ENCODE measurements at places on chromosomes 16 and 17.

- DNase-seq: no peak
These were observed 22.1 kb downstream of the EMP2 start for GRCh38 chr16:10558305-10558704.

- no peak for DNase-seq
These were observed 169.6 kb upstream of the GSE1 start for GRCh38 chr16:85443531-85443930.

DNA sequence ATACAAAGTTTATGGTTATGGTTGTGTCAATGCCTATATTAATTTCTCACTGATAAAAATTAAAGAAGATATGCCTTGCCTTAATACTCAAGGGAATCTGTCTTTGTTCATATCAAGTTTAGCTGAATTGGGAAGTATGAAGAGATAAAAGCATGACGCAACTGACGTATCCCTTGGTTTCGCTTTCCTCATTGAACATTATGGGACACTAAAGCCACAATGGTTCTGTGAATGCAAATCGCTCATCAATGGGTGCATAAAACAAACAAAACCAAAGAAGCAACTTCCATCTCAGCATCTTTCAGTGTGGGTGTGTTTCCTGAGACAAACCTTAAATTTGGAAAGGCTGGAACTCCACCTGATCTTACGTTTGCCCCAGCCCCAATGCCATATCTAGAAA lies 108.2 kb downstream of the NPIPB5 start:
- no peak for DNase-seq

DNA sequence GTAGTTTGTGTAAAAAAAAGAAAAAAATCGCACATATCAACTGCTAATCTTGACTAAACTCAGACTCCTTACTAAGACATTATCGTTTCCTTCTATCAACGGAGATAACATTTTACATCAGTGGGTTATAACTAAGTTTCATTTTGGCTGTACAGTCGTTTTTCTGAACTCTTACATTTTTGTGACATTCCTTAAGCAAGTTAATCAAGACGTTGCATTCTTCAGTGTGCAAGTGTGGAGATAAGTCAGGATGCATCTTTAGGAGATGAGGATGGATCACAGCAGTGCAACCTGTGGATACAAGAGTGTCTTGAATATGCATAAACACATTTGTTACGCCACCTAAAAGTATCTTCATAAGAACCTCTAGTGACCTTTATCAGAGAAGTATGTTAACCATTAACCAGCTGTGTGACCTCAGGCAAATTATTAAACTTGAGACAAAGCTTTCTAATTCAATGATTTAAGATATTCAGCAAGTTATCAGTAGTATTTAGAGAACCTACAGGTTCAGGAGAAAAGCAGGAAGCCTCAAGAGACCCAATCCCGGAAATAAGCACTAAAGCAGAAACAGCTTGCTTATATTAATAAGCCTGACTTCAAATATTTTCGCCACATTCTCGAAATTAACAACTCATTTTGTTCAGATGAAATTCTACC lies 9.4 kb downstream of the CMC2 start:
- no peak for DNase-seq

DNA sequence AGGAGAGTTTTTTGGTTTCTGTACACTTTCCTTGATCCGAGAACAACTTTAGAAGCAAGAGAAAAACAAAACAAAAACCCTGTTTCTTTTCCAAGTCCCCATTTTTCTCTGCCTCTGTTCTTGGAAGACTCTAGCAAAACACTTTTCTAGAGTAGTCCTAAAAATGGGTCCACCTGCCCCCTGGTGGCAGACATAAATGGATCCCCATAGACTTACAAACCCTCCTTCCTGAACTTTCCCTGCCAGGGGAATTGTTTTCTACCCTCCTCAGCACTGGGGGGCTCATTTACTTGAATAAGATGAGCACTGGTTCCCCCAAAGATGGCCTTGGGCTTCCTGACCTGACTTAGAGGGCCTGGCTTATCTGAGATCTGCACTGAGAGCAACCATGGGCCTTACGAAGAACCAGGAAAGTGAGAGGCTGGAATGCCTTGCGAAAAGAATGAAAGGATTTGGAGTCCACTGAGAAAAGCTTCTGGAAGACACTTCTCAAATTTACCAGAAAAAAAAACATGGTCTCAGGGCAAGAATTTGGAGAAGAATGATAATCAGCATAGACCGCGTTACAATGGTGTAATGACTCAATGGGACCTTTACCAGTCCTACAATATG lies 48.0 kb upstream of the CDYL2 start:
- DNase-seq: no peak

DNA sequence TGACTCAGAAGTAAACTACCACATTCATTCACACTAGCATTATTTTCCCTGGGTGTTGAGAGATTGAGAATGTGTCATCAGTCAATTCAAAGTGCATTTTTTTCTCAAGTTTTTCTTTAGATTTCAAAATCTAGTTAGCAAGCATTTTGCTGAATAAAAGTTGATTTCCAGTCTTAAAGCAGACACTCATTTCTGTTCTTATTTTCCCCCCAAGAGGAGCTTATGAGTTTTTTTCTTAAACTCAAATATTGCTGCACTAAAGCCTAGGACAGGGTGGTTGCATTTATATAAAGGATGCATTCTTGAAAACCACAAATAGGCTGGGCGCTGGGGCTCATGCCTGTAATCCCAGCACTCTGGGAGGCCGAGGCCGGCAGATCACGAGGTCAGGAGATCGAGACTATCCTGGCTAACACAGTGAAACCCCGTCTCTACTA lies 15.3 kb downstream of the CDH3 start:
- no peak for DNase-seq

DNA sequence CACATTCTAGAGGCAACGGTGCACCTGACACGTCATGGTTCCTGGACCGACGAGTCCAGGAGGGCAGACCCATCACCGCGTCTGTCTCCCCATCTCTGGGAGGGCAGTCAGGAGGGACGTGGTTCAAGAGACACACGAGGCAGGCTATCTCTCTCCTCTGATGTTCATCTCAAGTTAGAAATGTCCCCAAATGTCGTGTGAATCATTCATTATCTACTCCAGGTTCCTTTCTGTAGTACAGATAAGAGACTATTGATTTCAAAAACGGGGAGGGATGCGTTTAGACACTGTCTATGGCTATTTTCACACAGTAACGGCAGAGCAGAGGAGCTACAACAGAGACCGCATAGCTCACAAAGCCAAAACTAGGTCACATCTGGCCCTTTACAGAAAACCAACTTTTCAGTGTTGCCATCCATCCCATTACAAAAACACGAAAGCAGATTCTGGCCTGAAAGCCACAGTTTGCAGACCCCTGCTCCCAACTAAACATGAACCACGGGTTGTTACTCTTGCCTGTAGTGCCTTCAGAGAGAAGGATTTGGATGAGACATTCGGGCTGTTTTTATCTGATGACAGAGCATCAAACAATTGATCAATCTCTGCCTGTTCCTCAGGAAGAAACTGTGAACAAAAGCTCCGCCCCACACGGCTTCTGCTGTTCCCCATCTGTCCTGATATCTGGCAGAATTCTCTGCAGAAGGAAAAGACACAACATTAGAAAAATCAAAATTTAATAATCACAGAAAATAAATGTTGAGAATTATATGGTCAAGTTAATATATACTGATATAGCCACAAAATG lies 6.8 kb downstream of the MEAK7 start:
- no peak for DNase-seq

- no peak for DNase-seq
These were observed 20.6 kb downstream of the MPRIP start for GRCh38 chr17:17062866-17063265.

DNA sequence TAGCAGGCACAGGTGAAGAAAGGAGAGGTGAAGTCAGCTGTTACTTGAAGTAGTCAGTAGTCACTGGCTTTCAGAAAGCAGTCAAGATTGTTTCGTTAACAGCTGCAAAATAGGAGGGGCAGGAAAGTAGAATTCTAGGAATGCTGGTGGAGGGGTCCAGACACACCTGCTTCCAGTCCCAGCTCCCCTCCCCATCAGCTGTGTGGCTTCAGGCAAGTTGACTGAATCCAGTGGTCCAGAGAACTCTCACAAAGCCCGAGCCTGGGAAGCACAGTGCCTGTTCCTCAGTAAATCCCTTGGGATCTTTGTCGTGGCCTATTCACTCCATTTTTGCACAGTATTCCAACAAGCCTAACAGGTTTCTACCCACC lies 4.6 kb upstream of the SOCS1 start:
- no peak for DNase-seq

- DNase-seq: no peak
These were observed 592 bp downstream of the ALDOA start for GRCh38 chr16:30065943-30066760.

DNA sequence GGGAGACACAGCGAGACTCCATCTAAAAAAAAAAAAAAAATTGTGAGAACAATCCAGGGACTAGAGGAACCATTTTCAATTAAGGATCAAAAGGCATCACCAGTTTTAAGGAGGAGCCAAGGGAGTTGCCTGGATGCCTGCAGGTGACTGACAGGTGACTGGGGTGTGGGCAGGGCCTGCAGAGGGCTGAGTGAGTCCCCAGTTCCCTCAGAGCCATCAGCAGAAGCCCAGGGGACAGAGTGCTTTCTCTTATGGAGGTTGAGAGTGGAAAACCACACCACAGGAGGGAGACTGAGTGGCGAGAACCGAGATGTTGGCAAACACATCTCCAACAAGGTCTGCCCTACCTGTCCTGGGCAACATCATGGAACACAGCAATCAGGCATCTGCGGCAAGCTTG lies 27.1 kb upstream of the CREBBP start:
- DNase-seq: no peak

GRCh38 chr16:9015489-9015888 lies 51.8 kb upstream of the USP7 start:
- no peak for DNase-seq

DNA sequence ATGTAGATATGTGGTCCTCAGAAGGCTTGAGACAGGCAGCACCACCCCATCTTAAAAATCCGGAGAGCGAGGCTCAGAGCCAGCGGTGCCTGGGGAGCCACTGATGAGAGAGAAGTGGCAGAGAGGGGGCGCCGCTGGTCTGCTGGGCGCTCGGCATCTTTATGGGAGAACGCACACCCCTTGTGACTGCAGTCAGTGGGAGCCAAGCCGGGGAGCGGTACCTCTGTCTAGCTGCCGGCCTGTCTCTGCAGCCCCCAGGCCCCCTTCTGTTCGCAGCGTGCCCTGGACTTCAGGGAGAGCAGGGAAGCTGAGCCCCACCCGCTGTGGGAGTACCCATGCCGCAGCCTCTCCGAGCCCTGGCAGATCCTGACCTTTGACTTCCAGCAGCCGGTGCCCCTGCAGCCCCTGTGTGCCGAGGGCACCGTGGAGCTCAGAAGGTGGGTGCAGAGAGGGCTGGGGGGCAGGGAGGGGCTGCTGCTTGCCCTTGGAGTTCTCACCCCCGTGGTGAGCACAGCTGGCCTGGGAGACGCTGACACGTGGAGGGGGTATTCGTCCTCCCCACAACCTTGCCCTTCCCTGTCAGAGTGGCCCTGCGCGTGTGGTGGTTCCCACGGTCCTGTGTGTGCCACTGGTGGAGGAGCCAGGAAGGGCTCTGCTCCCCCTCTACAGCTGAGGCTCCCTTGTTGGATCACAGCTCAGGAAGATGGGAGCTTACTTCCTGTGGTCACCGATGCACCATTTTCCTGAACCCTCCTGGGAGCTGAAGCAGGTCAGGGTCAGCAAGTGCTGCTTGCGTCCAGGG lies 44.8 kb downstream of the PRMT7 start:
- no peak for DNase-seq

DNA sequence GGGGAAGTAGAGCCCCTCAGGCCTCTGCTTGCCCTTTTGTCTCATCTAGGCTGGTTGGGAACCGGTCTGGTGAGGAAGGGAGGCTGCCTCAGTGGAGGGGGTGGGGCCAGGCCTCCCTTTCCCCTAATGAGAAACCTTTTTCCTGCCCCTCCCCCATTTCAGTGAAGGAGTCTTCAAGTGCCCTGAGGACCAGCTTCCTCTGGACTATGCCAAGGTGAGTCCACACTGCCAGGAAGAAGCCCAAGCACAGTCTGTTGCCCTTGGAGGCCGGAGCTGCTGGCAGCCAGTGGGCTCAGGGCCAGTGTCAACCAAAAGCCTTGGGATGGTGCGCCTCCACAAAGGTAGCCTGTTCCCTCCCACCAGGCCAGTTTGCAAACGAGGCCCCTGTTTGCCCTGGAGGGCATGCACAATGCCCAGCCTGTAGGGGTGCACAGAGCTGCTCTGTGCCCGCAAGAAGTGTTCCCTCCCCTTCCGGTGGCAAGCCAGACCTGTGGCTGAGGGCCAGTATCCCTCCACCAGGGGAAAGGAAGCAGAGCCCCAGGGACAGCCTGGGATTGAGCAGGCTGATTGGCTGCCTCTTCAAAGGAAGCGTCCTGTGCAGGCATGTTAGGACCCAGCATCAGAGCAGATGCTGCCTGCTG lies 3.4 kb downstream of the TRAF4 start:
- DNase-seq: no peak

GRCh38 chr17:75090871-75091854 lies 3.4 kb downstream of the SLC16A5 start:
- DNase-seq: no peak

DNA sequence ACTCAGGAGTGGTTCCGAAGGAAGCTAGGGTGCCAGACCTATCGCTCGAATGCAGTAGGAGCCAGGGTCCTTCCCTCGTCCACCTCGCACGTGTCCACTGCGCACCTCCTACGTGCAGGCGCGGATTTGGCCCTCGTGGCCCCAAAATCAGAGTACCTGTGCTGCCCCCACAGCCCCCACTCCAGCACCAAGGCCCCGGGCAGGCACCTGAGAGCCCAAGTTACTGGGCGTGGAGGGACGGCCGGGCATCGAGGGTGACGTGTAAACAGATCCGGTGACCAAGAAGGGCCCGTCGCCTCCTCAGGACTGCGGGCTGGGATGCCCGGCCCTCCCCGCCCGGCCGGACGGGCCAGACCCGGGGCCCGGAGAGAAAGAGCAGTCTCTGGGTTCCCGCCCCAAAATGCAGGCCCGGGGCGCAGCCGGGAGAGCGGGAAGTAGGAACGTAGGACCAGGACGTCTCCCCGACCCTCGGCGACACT lies 492 bp downstream of the SLC25A39 start:
- no peak for DNase-seq

- no peak for DNase-seq
These were observed 55.9 kb upstream of the CLEC18B start for GRCh38 chr16:74477226-74477625.

DNA sequence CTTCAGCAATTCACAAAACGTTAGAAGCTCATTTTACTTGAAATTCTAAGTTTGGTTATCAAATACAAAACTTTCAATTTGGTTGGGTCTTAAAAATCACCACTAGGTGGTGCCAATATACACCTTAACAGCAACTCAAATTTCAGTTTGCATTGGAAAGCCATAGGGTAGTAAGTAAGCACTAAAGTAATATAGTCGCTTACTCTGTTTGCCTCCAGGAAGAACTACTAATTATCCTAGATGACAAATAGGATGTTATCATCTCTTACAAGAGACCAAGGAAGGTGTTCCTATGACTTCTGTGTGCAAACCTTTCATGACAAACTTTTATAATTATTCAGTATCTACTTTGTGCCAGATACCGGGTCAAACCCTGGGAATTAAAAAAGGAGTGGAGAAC lies 93.3 kb downstream of the MYO1D start:
- DNase-seq: peak; percentile 10

GRCh38 chr17:80996422-80997305 lies 5.0 kb downstream of the CHMP6 start:
- DNase-seq: no peak

GRCh38 chr16:79483336-79483735 lies 117.2 kb downstream of the MAF start:
- no peak for DNase-seq

All from left renal cortex interstitium (tissue), 4 donors.